NCI-H1930 (cell line): ENCODE measurements at places on chromosomes 13 and 19.

DNA sequence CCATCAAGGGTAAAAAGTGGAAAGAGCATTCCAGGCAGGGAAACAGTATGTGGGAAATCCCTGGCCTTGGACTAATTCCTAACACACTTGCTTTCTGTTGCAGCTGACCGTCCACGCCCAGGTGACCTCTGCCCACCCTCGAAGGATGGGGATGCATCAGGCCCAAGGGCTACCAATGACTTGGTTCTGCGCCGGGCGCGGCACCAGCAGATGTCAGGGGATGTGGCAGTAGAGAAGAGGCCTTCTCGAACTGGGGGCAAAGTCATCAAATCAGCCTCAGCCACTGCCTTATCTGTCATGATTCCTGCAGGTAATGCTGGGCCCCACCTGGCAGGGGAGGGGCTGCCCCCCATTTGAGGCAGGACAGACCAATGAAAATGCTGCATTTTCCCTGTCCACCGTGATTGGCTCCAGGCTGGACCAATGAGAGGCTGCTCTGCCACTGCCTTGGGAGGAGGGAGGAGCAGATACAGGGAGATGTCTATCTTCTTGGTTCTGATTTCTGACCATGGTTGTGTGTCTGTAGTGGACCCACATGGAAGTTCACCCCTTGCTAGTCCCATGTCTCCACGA lies 12.6 kb downstream of the DNASE2 start:
- DNase-seq, result no peak

DNA sequence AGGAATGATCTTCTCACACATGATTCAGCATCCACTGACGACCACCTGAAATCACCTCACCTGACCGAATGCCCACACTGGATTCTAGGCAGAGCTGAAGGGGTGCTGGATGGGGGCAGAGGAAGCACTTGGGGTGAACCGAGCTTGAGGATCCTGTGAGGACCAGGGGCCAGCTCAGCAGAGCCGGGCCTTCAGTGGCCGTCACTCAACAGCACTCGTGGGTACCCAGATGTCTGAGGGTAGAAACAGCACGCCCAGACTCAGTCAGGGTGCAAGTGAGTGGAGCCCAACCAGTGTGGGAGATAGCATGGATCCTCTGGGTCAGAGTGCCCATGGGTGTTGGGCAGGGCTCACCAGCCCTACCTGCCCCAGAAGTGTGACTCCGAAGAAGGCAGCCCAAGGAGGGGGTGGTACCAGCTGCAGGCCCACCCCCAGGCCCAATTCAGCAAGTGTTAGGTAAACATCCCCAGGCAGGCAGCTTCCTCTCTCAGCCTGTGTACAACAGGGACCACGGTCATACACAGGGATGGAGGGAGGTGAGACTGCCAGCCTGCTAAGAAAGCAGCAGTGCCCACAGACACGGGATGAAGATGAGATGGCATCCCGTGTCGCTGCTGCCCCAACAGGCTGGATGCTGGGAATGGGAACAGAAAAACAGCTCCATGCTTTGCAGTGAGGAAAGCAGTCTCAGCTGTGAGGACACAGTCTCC lies 16.6 kb downstream of the GJA3 start:
- DNase-seq, result no peak

GRCh38 chr13:53074114-53074513 lies 45.5 kb downstream of the OLFM4 start:
- DNase-seq, result no peak

DNA sequence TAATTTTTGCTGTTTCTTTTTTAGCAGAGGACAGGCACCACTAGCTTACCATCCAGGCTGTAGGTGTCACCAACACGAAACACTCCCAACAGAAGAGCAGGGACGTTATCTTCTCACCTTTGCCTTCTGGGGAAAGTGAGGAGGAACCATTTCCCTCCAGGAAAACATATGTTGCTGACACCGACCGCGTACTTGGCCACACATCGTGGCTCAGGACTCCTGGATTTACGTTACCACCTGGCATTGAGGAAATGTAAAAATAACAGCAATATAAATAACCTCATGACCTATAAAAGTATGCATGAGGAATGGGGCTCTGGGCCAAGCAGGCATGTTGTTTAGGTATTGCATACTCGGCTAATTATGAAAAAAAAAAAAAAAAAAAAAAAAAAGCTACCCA lies 525.1 kb downstream of the MYO16 start:
- DNase-seq, result no peak

DNA sequence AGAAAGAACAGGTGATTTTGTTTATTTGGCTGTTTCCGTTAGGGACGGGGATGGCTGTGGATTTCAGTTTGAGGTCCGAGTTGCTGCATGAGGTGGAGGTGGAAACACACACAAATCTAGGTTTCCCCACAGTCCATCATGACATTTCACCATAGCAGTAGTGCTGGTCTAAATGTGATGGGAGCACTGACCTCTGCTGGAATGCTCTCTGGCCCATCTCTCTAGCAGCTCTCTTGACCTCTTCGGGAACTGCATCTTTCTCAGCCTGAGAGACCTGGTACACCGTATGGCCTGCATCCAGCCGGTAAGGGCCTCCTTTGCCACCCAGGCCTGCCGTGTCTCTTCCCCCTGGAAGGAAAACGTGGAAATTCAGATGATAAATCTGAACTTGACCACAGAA lies 154.0 kb downstream of the RGCC start:
- DNase-seq, result no peak

DNA sequence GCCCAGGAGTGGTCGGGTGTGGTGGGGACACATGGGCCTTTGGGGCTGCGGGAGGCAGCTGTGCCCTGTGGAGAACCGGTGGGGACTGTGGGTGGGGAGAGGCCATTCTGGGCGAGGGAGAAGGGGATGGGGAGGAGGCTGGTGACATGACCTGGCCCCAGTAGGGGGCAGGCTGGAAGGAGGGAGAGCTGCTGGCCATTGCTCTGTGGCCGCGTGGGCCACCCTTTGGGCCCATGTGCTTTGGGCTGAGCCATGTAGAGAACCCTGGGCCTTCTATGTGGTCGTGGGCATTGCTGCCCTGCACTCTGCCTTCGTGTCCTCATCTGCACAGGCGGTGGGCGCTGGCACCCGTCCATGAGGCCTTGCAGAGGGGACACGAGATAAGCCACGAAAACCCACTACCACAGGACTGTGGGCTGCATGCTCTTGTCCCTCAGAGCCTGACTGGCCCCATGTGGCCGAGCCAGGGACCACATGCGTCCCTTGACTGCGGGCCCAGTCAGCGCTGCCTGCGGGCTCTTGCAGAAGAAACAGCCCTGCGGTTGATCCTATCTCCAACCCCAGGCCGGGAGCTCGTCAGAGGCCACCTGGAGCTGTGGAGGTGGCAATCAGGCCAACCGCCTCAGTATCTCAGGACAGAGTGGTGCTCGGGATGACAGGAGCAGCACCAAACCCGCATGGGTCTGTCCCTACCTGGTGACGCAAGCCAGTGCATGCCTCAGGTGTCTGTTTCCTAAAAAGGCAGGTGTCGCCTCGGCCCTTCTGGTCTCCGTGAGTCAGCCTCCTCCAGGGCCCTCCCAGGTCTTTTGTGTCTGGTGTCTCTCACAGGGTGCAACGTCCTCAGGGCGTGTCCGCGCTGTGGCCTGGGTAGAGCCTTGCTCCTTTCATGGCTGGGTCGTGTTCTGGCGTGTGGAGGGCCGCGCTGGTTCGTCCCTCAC lies 14.3 kb downstream of the FZR1 start:
- no peak for DNase-seq

- no peak for DNase-seq
Observed at GRCh38 chr13:22848539-22849052, 332.2 kb upstream of the SGCG start.

- peak; percentile 91 for DNase-seq
Observed at GRCh38 chr19:56594783-56595547, at the start of gene ZNF71. ZNF71 (plus strand) TSS chr19:56595302; CDS start chr19:56601559, 6,257 bp downstream.

GRCh38 chr13:38223089-38223488 lies 126.6 kb upstream of the UFM1 start:
- no peak for DNase-seq

GRCh38 chr13:113565526-113566226 lies 18.9 kb upstream of the TFDP1 start:
- no peak for DNase-seq

- DNase-seq, result no peak
Observed at GRCh38 chr13:113539822-113540221, 44.7 kb upstream of the TFDP1 start.

GRCh38 chr19:51433043-51433442 lies 15.6 kb upstream of the SIGLEC10 start:
- DNase-seq, result no peak
